ENCODE measurements at places on chromosomes 16 and 17. TPM values are rescaled to one million over a fixed set of nuclear protein-coding genes. Genes with fewer than 3 reads are reported as not detected.
A peak's percentile ranks its signal among the peaks of the same experiment; 100 is the strongest.

- no peaks in the 10 kb centered on the region for H3K27me3 ChIP-seq
- peak; percentile 88 for DNase-seq
- H3K4me1 ChIP-seq = peaks cover 11% of the 10 kb centered on the region
- peak overlapping the region; percentile 94 for H3K27ac ChIP-seq
Observed at GRCh38 chr17:60601447-60602384, 1.7 kb downstream of the PPM1D start.

GRCh38 chr17:77675816-77676215, 282.7 kb upstream of the TNRC6C start:
- no peak overlapping the region for H3K27ac ChIP-seq
- H3K4me3 ChIP-seq = no peak overlapping the region
- H3K4me1 ChIP-seq = peaks cover 5% of the 10 kb centered on the region

- DNase-seq = peak; percentile 60
- no peak overlapping the region for H3K4me3 ChIP-seq
- H3K27me3 ChIP-seq = peaks cover 10% of the 10 kb centered on the region
- no peaks in the 10 kb centered on the region for H3K4me1 ChIP-seq
- no peaks in the 10 kb centered on the region for H3K36me3 ChIP-seq
Observed at GRCh38 chr16:18024611-18025010, 311.9 kb downstream of the NPIPA8 start.

- no peaks in the 10 kb centered on the region for H3K36me3 ChIP-seq
- H3K4me3 ChIP-seq = no peak overlapping the region
- H3K27me3 ChIP-seq = no peaks in the 10 kb centered on the region
Observed at GRCh38 chr16:1596516-1596915, 15.4 kb downstream of the IFT140 start.

GRCh38 chr17:3796110-3796821, 4.7 kb downstream of the ITGAE start:
- H3K27ac ChIP-seq = no peak overlapping the region
- H3K4me3 ChIP-seq = no peak overlapping the region
- no peak for DNase-seq
- no peaks in the 10 kb centered on the region for H3K36me3 ChIP-seq

DNA sequence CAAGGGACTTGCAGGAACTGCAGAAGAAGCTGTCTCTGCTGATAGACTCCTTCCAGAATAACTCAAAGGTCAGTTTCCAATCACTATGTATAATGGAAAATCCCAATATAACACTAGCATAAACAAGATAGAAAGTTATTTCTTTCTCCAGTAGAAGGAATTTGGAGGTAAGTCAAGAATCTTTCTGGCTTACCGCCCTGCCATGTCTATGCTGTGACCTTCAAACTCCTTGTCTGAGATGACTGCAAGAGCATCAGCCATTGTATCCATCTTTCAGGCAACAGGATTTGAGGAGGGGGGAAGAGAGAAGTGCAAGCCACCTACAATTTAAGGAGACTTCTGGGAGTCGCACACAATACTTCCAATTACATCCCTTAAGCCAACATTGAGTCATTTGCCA, 2.7 kb downstream of the LDAF1 start:
- H3K27ac ChIP-seq = no peak overlapping the region
- H3K4me3 ChIP-seq = no peak overlapping the region
- H3K4me1 ChIP-seq = peaks cover 19% of the 10 kb centered on the region
- H3K27me3 ChIP-seq = no peaks in the 10 kb centered on the region
- H3K36me3 ChIP-seq = no peaks in the 10 kb centered on the region

DNA sequence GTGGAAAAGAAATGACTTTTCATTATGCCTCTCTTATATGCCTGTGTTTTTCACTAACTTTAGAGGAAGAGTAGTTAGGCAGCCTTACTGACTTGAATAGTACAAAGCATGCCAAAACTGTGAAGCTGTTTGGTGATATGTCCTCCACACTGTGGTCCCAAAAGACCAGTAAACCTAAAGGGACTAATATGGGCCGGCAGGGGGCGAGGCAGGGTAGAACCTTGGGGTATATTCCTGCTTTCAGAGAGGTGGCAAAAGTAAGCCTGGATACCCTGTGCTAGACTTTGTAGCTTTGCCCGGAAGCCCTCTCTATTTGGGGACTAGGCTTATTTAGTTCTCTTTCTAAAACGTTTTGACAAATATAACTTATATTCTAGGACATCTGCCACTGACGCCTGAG, 36.5 kb upstream of the VWA3A start:
- no peaks in the 10 kb centered on the region for H3K36me3 ChIP-seq
- no peaks in the 10 kb centered on the region for H3K4me1 ChIP-seq
- no peak for DNase-seq
- H3K4me3 ChIP-seq = no peak overlapping the region
- no peaks in the 10 kb centered on the region for H3K27me3 ChIP-seq
- no peak overlapping the region for H3K27ac ChIP-seq

DNA sequence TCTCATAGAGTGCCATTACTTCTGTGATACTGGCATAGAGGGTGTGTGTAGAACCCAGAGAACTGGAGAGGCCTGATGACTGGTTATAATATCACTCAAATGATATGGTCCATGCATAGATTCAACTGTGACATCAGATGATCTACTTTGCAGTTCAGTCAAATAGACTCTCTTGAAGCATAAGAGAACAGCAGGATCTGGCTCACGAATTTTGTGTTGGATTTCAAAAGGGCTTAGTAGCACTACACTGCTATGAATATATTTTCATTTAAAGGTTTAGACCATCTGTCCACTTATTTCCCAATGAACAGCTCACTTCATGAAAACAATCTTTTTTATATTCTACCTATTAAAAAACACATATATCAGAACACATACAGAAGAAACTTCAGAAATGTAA, 119.7 kb downstream of the KIF2B start:
- H3K4me1 ChIP-seq = no peaks in the 10 kb centered on the region
- no peak for DNase-seq
- no peak overlapping the region for H3K4me3 ChIP-seq
- H3K27ac ChIP-seq = no peak overlapping the region
- H3K27me3 ChIP-seq = peaks cover 12% of the 10 kb centered on the region

GRCh38 chr17:58513965-58514769, at the start of gene MTMR4:
MTMR4 (minus strand) TSS chr17:58514638; CDS start chr17:58514407, 231 bp downstream.
- peak within 1 kb of the TSS; percentile 80 for H3K27ac ChIP-seq
- H3K27me3 ChIP-seq = no peaks in the 10 kb centered on the region
- peaks cover 37% of the 10 kb centered on the region for H3K36me3 ChIP-seq
- peak within 1 kb of the TSS; percentile 83 for H3K4me3 ChIP-seq

GRCh38 chr17:51601622-51602261, 341.4 kb downstream of the UTP18 start:
- no peaks in the 10 kb centered on the region for H3K4me1 ChIP-seq
- no peak overlapping the region for H3K4me3 ChIP-seq
- no peak for DNase-seq

DNA sequence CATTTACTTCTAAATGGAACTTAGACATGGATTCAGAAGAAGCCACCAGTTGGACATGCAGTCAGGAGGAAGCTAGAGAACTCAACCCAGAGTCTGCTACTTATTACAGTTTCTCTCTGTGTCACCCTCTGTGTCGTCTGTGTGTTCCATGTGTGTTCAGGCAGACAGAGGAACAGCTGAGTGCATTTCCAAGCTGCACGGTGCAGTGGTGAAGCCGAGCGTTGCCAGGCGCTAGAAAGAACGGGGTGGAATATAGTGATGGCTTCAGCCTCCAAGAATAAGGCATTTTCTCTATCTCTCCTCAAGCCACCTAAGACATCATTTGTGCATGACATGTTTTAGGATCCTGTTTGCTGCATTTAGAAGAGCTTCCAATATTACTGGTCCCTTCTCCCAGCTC, 101.1 kb upstream of the CCL2 start:
- no peaks in the 10 kb centered on the region for H3K36me3 ChIP-seq
- no peak overlapping the region for H3K4me3 ChIP-seq
- DNase-seq = no peak
- H3K4me1 ChIP-seq = no peaks in the 10 kb centered on the region

DNA sequence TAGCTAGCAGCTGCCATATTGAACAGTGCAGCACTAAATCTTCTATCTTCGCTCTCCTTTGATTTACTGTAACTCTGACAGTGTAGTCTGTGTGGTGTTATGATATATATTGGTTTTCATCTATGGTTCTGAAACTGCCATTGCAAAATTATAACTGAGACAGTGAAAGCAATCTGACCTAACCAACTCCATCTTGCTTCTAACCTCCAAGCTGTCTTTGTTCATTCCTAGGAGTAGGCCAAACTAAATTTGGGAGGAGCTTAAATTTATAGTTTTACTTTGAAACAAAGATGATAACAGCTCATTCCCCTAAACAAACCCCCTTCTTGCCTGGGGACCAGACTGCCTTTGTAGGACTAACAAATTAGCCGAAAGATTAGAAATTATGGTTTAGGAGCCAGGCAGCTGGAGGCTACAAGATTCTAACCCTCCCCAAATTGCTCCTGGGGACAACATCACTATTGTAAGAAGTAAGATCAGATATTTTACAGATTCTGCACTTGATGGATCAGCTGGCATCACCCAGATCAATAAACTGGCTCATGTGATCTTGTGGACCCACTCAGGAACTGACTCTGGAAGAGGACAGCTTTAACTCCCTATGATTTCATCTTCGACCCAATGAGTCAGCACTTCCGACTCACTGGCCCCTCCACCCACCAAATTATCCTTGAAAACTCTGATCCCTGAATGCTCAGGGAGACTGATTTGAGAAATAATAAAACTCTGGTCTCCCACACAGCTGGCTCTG, 47.0 kb upstream of the FBXO47 start:
- DNase-seq = peak; percentile 42
- no peaks in the 10 kb centered on the region for H3K36me3 ChIP-seq
- H3K27ac ChIP-seq = no peak overlapping the region
- H3K27me3 ChIP-seq = no peaks in the 10 kb centered on the region

Gene RPH3AL
- total RNA-seq = 1.3 TPM

Gene CHST4
- total RNA-seq = not detected

Gene TPSB2
- total RNA-seq = 16.7 TPM

Gene TLCD2
- total RNA-seq = 4.2 TPM

Gene PPP1R27
- not detected for total RNA-seq

Gene SSTR5
- not detected for total RNA-seq

Gene ALOX12B
- total RNA-seq = 0.39 TPM

All from A673 (cell line).